Activated CD4-positive, alpha-beta T cell treated with anti-CD3 and anti-CD28 coated beads, Interleukin-2, amount 10 ng/mL, durations not matched to agents 7 days and 5 days (primary cell): ENCODE measurements at places on chromosomes 7 and 10.

- no peak for DNase-seq
Measured at GRCh38 chr7:146741911-146742310, 625.3 kb downstream of the CNTNAP2 start.

DNA sequence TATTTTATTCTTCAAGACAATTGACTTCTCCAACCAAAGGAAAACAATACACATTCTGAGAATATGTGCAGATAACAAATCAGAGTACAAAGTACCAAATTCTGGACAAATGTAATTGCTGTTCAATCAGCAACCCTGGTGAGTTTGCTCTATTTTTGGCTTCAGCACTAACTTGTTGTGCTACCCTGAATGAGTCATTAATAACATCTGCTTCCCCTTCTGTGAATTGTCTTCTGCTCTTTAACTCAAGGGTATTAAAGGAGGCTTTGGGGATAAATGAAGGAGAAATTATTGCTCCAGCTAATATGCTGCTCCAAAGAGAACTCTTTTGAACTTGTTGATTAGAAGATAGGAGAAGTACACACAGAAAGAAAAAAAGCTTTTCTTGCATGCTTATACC is 459.3 kb downstream of the HTR7 start:
- DNase-seq, result no peak

DNA sequence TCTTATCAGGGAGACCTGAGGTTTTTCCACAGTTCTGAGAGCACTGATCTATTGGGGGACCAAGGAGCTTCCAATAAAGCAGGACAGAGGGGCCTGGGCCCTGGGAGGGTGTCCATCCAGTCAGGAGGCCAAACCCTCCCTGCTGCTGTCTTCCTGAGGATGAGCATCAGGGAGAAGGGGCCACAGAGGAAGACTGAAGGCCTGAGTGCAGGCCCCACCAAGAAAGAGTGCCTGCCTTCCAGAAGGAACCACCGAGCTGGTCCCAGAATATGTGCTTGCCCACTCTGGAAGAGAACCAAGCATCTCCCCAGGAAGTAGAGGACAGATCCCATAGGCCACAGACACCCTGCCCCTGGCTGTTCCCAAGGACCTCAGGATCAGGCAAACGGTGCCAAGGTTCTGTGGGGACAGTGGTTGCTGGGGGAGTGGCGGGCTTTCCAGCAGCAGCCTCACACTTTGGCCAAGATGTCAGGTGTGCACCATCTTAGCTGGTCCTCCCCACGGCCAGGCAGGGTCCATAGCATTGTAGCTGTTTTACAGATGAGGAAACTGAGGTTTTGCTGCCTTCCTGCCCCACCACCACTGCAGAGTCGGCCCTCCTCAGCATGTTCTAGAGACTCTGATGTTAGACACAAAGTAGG is 199.4 kb downstream of the GRID1 start:
- no peak for DNase-seq

- no peak for DNase-seq
Measured at GRCh38 chr10:70605161-70605560, 2.6 kb upstream of the PRF1 start.

GRCh38 chr7:131249003-131249402 is 78.7 kb upstream of the MKLN1 start:
- no peak for DNase-seq

DNA sequence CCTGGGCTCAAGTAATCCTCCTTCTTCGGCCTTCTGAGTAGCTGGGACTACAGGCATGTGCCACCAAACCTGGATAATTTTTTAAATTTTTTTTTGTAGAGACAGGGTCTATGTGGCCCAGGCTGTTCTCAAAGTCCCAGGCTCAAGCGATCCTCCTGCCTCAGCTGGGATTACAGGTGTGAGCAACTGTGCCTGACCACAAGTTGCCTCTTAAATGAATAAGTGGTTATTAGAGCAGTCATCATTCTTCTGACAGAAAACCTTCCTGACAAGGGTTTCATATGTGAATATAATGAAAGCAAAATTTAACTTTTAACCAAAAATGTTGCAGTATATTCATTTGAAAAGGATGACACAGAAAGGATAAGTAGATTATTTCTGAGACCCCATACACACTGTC is 532.5 kb downstream of the GRM8 start:
- DNase-seq, result no peak

GRCh38 chr10:62844280-62845011 is 28.3 kb upstream of the EGR2 start:
- no peak for DNase-seq

DNA sequence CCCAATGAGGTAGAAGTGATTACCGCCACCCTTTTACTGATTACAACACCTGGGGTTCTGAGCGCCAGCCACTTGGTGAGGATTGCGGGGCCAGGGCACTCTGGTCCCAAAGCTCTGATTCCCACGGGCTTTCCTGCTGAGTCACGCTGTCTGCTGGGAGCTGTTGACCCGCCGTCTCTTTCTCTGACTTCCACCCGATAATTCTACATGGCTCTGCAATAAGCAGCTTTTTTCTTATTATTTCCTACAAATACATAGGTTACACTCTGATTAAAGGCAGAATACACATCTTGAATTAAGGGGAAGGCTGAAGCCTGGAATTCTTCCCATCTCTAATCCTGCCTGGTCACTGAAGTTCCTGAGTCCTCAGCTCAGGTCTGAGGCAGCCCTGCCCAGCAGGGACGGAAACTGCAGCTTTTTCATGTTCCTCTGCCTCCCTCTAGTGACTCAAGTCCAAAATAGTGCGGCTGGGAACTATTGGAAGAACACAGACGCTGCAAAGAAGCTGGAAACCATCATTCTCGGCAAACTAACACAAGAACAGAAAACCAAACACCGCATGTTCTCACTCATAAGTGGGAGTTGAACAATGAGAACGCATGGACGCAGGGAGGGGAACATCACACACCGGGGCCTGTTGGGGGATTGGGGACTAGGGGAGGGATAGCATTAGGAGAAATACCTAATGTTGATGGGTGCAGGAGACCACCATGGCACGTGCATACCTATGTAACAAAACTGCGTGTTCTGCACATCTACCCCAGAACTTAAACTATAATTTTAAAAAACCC is 178.3 kb downstream of the PRKCQ start:
- DNase-seq, result peak; percentile 75

GRCh38 chr10:62046522-62047227 is 145.2 kb downstream of the ARID5B start:
- no peak for DNase-seq

DNA sequence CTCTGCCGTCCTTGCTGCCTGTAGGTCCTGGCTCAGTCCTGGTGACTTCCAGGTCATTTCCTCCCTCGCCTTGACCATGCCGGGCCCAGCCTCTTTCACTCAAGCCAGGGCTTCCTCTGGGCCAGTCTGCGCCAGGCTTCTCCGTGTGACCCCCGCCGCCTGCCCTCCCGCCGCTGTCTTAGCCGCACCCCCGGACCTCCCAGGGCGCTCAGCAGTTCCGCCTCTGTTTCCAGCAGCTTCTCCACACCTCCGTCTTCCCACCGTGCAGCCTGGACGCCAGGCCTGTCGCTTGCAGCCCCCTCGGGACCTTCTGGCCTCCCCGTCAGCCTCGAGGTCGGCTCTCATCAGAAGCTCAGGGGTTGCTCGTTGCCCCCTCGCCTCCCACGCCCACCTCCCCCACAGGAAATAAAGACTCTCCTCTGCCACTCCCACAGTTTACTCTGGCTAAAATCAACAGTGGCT is 123.0 kb upstream of the FZD8 start:
- DNase-seq, result no peak
